ENCODE measurements at places on chromosomes 5 and 9.

GRCh38 chr9:99008203-99008602 lies 64.5 kb downstream of the COL15A1 start:
- no peak for DNase-seq

- DNase-seq: no peak
These were observed 5.8 kb upstream of the PPARGC1B start for GRCh38 chr5:149724130-149724840.

- DNase-seq: no peak
These were observed 17.7 kb downstream of the IL31RA start for GRCh38 chr5:55868846-55869245.

DNA sequence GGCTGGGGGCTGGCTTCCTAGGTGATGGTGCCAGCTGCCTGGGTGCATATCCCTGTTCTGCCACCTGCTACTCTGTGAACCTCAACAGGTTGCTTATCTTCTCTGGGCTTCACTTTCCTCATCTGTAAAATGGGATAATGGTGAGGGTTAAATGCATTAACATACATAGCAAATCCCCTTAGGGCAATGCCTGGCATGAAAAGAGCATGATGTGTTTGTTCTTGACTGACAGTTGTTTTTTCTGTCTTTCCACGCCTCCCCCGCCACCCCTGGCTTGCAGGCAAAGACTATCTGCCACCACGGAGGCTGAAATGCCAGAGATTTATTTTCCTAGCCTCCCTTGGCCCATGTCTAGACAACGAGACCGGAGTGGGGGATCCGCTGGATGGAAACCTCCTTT lies 280.5 kb downstream of the NSG2 start:
- no peak for DNase-seq

DNA sequence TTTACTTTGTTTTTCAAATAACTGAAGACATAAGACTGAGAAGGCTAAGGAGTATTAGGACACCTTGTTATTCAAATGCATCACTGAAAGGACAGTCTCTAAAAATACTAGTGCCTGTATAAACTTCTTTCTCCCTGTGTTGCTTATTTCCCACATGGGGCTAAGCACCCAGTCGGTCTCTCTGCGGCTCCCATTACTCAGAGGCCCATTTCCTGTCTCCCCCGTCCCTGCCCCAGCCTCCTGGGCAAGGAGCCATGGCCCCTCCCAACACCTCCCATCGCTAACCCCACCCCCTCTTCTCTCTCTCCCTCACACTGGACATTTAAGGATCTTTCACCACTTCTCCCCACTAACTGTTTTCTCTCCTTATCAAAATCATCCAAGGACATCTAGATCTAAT lies 81.9 kb downstream of the EBF1 start:
- no peak for DNase-seq

DNA sequence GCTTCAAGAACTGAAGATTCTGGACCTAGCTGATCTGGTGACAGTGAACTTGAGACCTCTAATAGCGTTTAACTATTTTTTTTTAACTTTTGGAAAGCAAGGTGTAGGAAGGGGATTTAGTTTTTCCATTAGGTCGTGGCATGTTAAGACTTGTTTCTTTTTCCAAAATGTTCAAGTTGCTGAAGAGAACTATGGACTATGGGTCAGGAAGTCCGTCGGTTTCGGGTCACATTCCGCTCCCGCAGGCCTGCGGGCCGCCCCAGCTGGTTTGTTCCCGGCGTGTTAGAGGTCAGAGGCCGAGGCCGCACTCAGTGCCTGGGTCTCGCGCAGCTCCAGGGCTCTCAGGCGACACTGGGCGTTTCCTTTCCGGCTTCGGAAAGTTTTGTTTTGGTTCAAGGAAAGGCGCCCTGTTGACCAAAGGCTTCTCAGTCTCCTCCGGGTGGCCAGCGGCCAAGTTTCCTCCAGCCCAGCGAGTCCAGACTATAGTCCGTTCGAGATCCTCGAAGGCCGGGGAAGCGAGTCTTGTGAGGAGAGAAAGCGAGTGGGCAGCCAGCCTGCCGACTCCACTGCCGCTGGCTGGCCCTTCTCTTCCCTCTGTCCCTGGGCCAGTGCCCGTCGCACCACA lies 586 bp upstream of the FCHO2 start:
- DNase-seq: no peak

DNA sequence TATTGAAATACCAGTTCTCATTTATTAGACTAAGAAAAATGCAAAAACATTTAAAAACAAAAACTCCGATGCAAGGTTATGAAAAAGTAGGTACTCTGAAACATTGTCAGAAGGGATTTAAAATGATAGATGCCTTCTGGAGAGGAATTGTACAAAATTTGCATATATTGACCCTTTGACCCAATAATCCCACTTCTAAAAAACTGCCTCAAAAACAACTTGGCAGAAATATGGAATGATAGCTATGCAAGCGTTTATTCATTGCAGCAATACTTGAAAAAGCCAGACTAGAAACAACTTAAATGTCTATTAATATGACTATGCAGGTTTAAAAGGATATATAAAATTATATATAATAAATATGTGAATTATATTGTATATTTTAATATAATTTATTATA lies 118.4 kb downstream of the PLK2 start:
- no peak for DNase-seq

GRCh38 chr9:16099732-16100536 lies 547.1 kb downstream of the CCDC171 start:
- DNase-seq: no peak

DNA sequence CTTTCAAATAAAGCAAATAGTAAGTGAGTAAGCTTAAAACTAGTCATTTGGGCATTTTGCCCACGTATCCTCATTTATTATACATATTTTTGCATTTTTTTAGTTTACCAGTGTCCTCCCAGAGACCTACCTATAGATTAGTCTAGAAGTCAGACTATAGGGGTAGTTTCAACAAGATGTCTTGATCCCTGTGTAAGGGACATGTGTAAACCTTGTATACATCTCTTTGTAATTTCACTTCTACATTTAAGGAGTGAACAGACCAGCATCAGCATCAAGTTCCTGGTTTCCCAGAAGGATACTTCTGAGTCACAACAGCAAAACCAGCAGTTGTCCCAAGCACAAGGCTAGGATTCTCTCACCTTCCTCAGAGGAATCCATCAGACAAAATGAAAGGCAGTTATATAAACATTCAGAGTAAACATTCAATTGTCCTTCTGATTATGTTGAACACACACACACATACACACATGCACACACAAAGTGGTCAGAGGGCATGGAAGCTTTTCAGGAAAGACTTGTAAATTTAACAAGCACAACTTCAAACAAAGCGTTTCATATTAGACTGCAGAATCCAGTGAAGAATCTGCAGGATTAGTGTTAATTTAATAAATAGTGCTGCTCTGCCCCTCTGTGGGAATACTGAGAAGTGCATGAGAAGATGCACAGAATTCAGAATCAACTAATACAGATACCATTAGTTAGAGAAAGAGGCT lies 55.4 kb downstream of the HINT1 start:
- peak; percentile 4 for DNase-seq
